ENCODE measurements at places on chromosomes 12 and 14.

- DNase-seq, result no peak
Observed at GRCh38 chr14:58048219-58048618, 103.8 kb downstream of the ARMH4 start.

DNA sequence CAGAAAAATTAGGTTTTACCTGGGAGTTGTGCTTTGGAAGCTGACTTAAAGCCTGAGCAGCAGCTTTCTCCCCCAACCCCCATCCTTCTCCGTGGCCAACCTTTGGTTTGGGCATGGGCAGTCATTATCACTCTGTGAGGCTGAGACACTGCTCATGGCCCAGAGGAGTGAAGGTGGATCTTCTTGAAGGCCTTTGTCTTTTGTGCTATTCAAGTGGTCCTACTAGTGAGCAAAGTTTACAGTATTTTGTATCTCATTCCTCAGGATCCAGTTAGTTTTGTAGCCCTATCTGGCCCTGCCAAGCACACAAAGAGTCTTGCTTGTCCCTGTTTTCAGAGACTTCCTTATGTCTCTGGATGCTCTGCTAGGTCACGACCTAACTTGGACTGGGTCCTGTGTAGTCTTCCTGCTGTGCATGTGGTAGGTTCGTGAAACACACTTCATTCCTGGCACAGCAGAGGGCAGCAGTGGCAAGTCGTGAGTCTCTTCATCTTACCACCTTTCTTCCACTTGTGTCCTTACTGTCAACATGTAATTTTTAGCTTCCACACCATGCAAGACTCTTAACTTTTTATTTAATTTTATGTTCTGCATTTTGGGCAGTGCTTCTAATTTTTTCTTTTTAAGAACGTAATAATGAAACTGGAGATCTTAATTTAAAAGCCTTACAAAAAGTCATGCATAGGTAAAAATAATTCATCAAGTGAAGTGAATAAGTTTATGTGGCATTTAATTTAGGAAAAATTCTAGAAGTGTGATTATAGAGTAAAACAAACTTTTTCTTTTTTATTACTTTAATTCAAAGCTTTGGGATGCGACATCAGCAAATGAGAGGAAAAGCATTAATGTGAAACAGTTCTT, 53.7 kb downstream of the APAF1 start:
- peak; percentile 95 for DNase-seq

- DNase-seq, result peak; percentile 47
Observed at GRCh38 chr14:20801726-20802125, 918 bp downstream of the RNASE1 start.

DNA sequence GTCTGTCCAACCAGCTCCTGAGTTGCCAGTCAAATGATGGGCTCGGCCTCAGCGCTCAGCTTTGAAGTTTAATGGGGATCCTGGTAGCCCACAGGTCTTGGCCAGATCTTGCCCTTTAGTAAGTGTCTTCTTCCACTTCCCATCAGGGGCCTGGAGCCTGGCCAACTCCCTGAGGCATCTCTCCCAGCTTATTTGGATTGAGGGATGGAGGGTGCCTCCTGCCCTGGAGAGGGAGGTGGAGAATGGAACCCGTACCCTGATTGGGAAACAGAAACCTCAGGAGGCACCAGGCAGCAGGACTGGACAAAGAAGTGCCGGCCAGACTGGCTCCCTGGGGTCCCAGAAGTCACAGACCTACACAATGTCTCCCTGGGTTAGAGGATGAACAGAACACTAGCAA, 40.5 kb upstream of the LTBP2 start:
- DNase-seq, result no peak

- DNase-seq, result no peak
Observed at GRCh38 chr12:32507942-32508320, 108.6 kb downstream of the FGD4 start.

- no peak for DNase-seq
Observed at GRCh38 chr12:68793436-68793835, 14.5 kb upstream of the MDM2 start.

GRCh38 chr12:108133482-108133881, 4.4 kb downstream of the WSCD2 start:
- no peak for DNase-seq

- no peak for DNase-seq
Observed at GRCh38 chr14:48563489-48563888, 888.1 kb upstream of the MDGA2 start.

DNA sequence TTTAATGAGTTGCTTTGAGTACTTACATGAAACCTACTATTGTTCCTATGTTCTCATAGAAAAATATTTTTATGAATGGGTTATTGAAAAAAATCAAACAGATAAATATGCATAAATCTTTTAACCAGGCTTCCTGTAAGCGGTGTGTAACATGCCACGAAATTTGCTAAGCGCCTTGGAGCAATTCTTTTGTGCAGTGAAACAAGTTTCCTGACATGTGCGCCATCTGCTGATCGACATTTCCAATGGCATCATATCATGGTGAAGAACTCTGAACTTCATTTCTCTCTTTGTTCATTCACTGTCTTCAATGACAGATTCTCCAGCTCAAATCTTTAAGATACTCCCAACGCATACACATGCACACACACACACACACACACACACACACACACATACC, 145.6 kb upstream of the NAV3 start:
- peak; percentile 89 for DNase-seq

DNA sequence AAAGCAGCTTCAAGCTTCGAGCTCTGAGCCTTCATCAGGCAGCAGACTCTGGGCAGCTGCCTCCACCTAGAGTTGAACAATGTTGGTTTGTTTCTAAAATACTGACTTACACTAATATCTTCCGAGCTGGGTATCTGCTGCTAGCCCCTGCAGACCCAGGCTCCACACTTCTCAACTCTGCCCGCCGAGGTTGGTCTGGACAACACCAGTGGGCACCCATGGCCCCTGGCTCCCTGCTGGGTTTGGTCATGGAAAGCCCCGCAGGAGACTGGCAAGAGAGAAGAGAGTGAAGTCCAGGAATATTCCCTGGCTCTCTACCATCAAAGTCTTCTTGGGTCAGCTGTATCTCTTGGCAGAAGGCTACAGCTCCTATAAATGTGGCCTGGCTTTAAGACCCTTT, 214.2 kb upstream of the TMEM132C start:
- DNase-seq, result no peak

- DNase-seq, result no peak
Observed at GRCh38 chr12:112584266-112584722, 165.5 kb downstream of the PTPN11 start.

GRCh38 chr14:42229976-42230375, 623.3 kb downstream of the LRFN5 start:
- DNase-seq, result no peak

GRCh38 chr14:103001226-103001625, 56.1 kb downstream of the CDC42BPB start:
- peak; percentile 74 for DNase-seq

DNA sequence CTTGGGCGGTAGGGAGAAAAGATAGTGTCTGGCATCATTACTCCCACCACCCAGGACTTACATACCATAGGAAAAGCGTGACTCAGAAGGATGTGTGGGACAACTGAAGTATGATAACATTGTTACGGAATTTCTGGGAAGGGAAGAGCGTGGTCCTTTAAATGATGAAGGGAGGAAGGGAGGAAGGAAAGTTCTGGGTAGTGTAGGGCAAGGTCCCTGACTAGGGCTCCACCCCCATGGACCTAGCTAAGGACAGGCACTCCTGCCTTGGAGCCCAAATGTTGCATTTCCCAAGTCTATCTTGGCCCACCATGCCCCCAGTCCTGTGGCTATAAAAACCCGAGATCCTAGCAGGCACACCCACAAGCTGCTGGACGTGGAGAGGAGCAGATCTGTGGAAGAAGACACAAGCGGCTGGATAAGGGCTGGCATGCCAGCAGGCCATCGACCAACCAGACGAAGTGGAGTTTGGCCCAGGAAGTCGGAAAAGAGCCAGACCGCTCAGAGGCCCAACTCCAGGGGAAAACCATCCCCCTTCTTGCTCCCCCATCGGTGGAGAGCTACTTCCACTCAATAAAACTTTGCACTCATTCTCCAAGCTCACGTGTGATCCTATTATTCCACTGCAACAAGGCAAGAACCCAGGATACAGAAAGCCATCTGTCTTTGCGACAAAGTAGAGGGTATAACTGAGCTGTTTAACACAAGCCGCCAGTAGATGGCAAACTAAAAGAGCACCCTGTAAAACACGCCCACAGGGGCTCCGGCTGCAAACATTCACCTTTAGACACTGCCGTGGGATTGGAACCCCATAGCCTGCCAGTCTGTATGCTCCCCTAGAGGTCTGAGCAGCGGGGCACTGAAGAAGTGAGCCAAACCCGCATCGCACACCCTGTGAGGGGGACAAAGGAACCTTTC, 23.0 kb upstream of the RAB21 start:
- no peak for DNase-seq

GRCh38 chr12:127280393-127281275, 986.3 kb upstream of the TMEM132C start:
- no peak for DNase-seq

GRCh38 chr12:118206107-118206412, 70.1 kb downstream of the PEBP1 start:
- no peak for DNase-seq

Data from Ammon's horn (tissue), 1 donor.